ENCODE measurements at places on chromosomes 11 and 22.

GRCh38 chr11:13336246-13336878 lies 58.8 kb downstream of the BMAL1 start:
- no peak for DNase-seq

GRCh38 chr11:114463999-114464398 lies 24.7 kb downstream of the REXO2 start:
- DNase-seq: no peak

DNA sequence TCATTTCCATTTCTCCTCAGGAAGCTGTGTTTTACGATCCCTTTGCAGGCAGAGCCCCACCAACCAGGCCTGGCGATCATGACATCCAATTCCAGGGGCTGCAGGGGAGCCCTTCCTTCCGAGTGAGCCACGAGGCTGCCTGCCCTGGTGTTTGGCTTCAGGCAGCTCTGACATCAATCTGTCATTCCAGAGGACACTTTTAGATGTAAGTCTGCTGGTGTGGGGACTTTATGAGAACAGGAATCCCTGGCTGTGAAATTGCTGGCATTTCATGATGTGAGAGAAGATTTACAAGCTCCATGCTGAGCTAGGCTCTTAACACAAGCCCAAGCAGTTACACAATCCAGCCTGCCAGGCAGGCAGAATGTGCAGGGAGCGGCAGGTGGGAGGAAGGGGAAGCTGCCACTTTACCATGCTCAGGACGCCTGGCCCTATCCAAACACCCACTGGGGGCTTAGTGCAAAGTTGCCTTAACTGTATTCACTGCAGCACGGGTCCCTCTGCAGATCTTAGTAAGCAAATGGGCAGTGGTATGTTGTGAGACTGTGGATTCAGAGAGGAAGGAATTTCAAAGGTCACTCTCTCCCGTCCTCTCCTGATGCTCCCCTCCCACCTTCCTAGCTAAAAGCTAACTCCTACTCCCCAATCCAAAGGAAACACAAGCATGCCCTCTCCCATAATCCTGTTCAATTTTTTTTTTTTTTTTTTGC lies 43.4 kb upstream of the MICAL2 start:
- no peak for DNase-seq

- DNase-seq: no peak
Observed at GRCh38 chr22:42332089-42332488, 61.6 kb upstream of the TCF20 start.

GRCh38 chr11:76577226-76577920 lies 93.2 kb downstream of the LRRC32 start:
- peak; percentile 49 for DNase-seq

- no peak for DNase-seq
Observed at GRCh38 chr11:44188643-44189042, 93.2 kb downstream of the EXT2 start.

- DNase-seq: no peak
Observed at GRCh38 chr11:16191212-16191867, 165.0 kb downstream of the SOX6 start.

DNA sequence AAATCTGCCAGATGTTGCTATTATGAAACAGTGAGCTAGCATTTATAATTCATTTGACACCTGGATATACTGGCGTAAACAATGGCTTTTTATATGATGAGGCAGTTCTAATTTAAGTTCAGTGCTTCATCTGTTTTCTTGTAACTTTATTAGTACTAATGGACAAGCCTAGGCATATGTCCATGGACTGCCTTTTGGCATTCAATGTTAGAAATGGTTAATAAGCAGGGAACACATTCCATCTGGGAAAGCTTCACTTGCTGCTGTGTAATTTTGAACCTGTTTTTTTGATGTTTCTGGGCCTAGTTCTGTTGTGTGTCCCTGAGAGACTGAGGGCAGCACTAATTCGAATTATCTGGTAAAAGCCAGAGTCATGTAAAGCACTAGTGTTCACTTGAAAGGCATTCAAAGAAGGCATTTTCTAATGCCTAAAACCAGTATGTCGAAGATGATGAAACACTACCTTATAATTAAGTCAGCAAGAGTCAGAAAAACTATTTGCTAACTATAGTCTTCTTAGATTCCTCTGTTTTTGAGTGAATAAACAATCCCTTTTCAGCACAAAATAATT lies 138.5 kb downstream of the SWAP70 start:
- no peak for DNase-seq

DNA sequence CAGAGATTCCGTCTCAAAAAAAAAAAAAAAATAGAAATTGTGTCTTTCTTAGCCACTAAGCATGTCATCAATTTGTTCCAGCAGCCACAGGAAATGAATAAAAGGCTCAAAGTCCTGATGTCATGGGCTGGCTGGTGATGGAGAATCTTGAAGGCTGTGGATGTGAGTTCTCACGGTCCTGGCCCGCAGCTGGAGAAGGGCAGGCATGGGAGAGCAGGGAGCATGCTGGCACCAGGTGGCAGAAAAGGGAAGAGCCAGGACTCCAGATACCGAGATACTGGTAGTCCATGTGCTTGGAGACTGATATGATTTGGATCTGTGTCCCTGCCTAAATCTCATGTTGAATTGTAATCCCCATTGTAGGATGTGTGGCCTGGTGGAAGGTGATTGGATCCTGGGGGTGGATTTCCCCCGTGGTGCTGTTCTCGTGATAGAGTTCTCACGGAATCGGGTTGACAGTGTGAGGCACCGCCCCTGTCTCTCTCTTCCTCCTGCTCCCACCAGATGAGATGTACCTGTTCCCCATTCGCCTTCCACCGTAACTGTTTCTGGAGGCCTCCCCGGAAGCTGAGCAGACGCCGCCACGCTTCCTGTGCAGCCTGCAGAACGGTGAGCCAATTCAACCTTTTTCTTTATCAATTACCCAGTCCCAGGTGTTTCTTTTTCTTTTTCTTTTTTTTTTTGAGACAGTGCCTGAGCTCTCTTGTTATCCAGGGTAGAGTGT lies 18.1 kb downstream of the MRGPRD start:
- no peak for DNase-seq

- no peak for DNase-seq
Observed at GRCh38 chr11:33135216-33135615, 26.1 kb downstream of the CSTF3 start.

DNA sequence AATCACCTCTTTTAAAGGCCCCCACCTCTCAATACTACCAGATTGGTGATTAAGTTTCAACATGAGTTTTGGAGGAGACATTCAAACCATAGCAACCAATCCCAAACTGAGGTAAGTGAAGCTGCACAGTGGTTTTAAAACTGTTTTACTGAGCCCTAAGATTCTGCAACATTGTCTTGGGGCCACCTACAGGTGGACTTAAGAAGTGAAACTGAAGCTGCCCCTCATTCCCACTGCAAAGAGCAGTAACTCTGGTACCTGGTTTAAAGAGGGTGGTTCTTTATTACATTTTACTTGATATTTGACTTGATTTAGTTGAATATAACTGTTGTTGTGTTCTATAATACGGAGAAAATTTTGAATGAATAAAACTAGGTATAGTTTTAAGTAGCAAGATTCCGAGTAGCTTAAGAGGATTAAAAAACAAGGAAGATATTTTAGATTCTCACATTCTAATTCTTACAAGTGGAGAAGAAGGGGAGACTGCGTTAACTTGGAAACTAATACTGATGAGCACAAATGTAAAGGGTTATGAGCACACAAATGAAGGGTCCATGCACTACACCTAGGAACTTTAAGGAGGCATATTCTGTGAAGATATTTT lies 26.7 kb downstream of the SYT9 start:
- DNase-seq: no peak

DNA sequence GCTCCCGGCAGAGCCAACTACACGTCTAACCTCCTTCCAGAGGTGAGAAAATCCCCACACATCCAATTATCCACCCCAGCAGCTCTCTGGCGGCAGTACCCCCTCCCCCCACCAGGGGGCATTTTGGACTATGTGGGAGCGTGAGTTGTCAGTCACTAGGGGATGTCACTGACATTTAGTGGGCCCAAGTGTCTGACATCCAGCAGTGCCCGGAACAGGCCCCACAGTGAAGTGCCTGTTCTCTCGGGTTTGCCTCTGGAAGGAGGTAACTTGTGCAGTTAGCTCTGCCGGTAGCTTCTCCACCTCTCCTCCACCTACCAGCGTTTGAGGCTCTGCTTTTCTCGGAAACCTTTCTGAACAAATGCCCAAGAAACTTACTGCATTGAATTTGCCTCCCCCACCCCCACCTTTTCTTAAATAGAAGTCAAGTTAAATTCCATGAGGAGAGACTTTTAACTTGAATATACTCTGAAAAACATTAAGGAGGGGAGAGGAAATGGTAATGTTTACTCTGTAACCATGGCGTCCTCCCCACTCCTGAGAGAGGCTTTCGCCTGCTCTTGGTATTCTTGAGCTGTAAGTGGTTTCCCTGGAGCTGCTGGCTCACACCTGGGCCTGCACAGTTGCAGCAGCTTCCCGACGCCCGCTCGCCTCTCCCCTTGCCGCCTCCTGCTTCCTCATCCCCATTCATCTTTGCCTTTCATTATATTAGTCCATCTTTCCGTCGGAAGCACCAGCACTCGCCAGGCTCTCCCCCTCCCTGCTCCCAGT lies 112.8 kb downstream of the WNT7B start:
- peak; percentile 86 for DNase-seq

- no peak for DNase-seq
Observed at GRCh38 chr11:132734217-132734616, 798.1 kb downstream of the OPCML start.

DNA sequence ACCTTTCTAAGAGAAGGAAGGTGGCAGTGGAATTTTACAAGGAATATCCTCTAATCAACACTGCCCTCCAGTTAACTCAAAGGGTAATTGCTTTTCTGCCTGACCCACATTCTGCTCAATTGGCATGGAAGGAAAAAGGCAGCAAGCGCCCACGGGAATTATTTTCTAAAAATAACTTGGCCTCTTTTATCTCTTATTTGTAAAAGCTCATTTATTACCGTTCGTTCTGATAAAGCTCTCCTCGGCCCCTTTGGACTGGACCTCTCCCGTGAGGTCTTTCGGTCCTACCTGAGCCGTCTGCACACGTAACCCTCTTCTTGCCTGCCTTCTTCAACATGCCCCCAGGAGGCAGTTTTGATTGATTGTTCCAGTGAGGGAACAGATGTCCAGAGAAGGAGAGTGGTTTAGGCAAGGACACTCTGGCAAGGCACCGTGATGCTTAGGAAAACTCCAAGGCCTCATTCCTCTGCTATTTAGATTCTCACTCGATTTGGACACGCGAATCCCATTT lies 53.2 kb upstream of the CRTAM start:
- no peak for DNase-seq

DNA sequence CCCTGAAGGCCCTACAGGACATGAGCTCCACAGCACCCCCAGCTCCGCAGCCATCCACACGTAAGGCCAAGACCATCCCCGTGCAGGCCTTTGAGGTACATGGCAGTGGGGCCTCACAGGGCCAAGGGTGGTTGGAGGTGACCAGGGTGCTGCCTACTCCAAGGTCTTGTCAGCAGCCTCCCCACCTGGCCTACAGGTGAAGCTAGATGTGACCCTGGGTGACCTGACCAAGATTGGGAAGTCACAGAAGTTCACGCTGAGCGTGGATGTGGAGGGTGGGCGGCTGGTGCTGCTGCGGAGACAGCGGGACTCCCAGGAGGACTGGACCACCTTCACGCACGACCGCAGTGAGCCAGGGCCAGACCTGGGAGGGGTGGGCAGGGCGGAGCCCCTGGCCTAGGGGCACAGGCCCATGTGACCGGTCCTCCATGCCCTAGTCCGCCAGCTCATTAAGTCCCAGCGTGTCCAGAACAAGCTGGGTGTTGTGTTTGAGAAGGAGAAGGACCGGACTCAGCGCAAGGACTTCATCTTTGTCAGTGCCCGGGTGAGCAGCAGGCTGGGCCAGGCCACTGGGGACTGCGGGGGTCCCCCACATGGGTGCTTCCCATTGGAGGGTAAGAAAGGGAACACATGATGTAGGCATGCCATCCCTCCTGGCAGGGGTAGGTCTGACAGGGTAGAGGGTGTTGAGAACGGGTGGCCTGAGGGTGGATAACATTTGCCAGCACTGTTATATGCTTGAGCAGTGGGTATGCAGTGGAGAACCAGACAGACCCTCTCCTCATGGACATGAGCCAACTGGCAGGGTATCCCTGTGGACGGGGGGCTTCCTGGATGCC lies 5.6 kb downstream of the INPPL1 start:
- DNase-seq: no peak

- DNase-seq: peak; percentile 87
Observed at GRCh38 chr11:1382831-1383607, 6.7 kb upstream of the BRSK2 start.

- peak; percentile 87 for DNase-seq
Observed at GRCh38 chr11:118792570-118793124, 1.7 kb upstream of the DDX6 start.

- no peak for DNase-seq
Observed at GRCh38 chr11:18080451-18080850, 25.4 kb downstream of the SAAL1 start.

GRCh38 chr22:21726650-21727049 lies 8.9 kb downstream of the YPEL1 start:
- no peak for DNase-seq

DNA sequence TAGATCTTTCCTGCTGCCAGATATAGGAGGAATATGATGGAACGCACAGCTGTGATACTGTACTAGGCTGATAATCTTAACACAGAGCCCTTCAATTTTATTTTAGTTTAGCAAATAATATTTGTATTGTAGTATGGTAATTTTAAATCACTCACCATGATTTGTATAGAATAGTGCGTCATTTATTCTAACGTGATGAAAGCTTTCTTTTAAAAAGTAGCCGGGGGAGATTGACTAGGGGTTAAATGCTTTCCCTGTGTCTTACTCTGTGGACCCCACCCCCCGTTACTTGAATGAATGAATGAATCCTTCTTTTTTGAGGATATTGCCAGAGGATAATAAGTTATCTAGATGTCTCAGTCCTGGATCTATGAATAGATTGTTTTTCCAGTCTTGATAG lies 72.1 kb downstream of the CECR2 start:
- no peak for DNase-seq

- no peak for DNase-seq
Observed at GRCh38 chr11:22832315-22833015, 2.9 kb upstream of the SVIP start.

- DNase-seq: no peak
Observed at GRCh38 chr11:114827736-114828135, 149.4 kb downstream of the NXPE2 start.

Data from femur (tissue), 1 donor.